Neural crest cell (in vitro differentiated cells): ENCODE measurements at places on chromosomes 3 and 15.

DNA sequence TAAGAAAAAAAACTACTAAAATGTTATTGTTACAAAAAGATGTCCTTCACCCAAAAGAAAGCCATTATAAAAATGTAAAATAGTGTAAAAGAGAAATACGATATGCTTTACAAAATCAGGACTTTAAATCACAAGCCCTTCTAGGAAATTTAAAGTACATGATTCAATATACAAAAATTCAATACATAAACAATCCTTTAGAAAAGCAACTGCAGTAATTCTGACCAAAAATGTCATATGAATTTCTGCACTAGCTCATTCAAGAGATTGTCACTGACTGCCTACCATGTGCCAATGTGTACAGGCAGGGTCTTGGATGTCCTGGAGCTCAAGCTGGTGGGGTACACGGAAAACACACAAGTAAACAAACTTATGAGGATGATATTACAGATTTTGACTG is 2.5 kb downstream of the MORC1 start:
- DNase-seq = no peak

GRCh38 chr15:41935566-41936020 is 36.8 kb downstream of the EHD4 start:
- DNase-seq = no peak

DNA sequence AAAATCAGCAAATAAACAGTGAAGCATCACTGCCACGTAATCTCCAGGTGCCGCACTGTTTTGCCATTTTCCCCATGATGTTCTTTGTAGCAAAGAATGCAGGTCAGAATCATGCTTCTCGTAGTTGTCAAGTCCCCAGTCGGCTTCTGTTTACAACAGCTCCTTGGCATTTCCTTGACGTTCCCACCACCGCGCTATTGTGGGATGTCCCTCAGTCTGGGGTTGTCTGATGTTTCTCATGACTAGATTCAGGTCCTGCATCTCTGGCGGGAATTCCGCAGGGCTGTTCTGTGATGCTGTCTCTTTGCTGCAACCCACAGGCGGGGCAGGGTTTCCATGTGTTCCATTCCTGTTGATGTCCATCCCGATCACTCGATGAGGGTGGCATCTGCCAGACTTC is 117.9 kb upstream of the SMAD3 start:
- no peak for DNase-seq

- DNase-seq = no peak
These were observed 17.8 kb downstream of the APBA2 start for GRCh38 chr15:28903555-28903954.

DNA sequence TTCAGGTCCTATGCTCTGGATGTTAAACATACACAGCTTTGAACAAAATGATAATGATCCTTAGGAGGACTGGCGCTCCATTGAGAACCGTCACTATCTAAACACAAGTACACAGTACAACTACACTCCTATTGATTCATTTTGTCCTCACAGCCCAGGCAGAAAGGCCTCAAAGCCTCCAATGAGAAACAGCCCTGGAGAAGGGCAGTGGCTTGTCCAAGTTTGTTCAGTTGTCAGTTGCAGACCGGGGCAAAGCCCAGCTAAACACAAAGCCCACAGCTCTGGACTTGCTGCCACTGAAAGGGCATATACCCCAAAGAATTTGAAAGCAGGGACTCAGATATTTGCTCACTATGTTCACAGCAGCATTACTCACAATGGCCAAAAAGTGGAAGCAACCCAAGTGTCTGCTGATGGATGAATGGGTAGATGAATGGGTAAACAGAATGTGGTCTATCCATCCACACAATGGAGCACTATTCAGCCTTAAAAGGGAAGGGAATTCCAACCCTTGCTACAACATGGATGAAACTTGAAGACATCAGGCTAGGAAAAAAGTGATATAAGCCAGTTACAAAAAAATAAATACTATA is 34.7 kb downstream of the NUP210 start:
- DNase-seq = no peak
